ENCODE measurements at places on chromosomes 2 and 18.

GRCh38 chr18:31583185-31583854 is 8.4 kb upstream of the TTR start:
- no peak for DNase-seq

DNA sequence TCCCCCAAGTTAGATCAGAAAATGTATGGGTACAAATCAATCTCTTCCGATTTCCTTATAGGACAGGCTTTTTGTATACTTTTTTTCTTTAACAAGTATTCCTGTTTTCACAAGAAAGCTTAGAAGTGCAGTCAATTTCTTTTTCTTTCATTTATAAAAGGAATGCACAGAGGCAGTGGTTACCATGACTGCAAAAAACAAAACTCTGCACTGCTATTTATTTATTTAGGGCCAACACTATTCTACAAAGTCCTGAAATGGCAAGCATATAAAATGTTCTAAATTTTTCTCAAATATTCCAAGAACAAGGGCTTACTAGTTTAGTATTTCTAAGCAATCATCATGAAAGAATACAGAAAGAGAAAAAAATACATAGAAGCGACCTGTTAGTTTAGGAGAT is 22.2 kb downstream of the ATAD2B start:
- DNase-seq, result peak; percentile 62

- DNase-seq, result no peak
Observed at GRCh38 chr2:128359841-128360240, 41.2 kb upstream of the HS6ST1 start.

DNA sequence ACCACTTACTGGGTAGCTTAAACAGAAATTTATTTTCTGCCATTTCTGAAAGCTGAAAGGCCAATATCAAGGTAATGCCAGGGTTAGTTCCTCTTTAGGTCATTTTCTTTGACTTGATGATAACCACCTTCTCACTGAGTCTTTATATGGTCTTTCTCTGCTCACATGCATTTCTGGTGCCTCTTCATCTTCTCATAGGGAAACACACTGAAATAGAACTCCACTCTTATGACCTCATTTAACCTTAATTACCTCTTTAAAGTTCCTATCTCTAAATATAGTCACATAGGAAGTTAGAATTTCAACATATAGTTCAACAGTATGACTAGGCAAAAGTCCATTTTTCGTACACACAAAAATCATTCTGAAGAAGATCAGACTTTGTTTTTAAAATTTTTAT is 616.8 kb upstream of the VRK2 start:
- DNase-seq, result no peak

DNA sequence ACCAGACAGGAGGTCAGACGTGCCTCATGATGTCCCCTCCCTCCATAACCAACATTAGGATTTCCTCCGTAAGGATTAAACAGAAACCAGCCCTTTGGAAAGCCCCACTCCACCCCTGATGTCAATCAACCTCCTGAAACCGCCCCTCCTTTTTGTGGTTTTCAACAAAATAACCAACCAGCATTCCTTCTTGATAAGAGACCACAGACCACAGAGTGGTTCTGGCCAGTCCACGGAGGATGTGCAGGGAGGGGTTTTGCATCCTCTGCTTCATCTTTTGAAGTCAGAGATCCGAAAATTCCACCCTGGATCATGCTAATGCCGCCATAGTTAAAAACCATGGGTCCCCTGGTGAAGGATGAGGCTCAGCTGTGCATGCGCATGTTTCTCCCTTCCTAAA is 180.0 kb upstream of the CCDC150 start:
- peak; percentile 89 for DNase-seq

Measured in fibroblast of lung (primary cell).